ENCODE measurements at places on chromosomes 2 and 18. TPM values are rescaled to one million over a fixed set of nuclear protein-coding genes. Genes with fewer than 3 reads are reported as not detected.

SMIM21 gene
- total RNA-seq, result not detected

GRCh38 chr2:129164220-129164949, 815.1 kb upstream of the RAB6C start:
- DNase-seq, result no peak

TSPYL6 gene
- not detected for total RNA-seq

- no peak for DNase-seq
Measured at GRCh38 chr2:37891846-37892435, 33.1 kb upstream of the RMDN2 start.

DNA sequence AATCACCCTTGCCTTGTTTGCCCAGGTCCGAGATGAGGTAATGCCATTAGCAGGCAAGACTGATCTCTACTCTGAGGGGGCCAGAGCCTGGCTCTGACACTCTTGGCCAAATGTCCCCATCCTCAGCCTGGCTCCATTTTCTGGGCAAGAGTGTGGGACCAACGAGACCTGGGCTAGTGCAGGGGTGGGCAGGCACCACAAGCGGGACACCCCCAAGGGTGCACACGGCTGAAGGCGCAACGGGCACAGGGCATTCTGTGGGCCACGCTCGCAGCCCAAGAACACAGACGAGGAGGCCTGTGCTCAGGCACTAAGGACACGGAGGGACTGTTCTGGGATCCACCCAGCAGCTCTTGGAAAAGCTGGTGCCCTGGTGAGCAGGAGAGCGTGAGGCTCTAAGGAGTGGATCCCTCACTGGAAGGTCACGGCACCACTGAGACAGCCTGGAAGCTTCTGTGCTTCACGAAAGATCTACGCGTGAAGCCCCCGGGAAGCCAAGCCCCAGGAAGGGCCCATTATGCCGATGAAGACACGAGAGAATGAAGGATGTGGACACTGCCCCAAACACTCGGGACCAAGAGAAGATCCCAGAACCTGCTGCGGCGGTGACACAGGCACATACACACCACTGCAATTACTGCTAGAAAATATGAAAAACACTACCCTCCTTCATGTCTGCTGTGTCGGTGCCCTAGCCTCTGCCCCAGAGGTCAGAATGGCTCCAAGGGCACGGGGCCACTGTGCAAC, 138.2 kb downstream of the HDAC4 start:
- no peak for DNase-seq

Data from progenitor cell of endocrine pancreas (in vitro differentiated cells).